ENCODE measurements at places on chromosomes 1 and 21. TPM values are rescaled to one million over a fixed set of nuclear protein-coding genes. Genes with fewer than 3 reads are reported as not detected.

DNA sequence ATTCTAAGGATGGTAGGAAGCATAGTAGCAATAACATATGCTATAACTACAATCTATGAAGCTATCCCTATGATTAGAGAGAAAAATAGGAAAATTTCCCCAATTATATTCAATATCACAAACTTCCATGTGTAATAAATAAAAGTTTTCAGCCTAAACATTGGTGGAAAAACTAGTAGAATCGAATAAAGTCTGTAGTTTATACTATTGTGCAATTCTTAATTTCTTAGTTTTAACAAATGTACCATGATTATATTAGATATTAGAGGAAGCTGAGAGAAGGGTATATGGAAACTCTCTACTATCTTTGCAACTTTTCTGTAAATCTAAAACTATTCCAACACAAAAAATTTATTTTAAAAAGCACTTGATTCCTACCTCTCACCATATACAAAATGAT, 13.8 kb upstream of the GFI1 start:
- DNase-seq: no peak

GRCh38 chr1:1020415-1021009, 592 bp downstream of the AGRN start:
- no peak for DNase-seq

DNA sequence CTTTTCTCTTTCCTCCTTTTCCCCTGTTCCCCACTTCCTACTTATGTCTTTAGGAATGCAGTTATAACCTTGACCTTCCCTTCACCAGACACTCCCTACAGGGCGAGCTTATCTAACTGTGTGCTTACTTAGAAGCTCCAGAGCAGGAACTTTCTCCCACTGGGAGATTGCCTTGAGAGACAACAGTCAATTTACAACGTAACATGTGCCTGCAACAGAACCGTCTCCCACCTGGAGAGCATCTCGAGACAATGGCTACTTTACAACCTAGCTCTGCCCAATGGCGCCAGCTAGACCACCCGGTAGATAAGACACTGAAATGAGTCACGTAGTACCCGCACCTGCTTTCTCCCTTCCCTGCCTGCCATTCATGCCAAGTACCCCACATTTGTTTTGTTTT, 16.7 kb downstream of the HMGN1 start:
- no peak for DNase-seq

GRCh38 chr1:55309053-55309452, 93.9 kb upstream of the USP24 start:
- DNase-seq: no peak

- DNase-seq: no peak
Measured at GRCh38 chr1:44701141-44701573, 26.6 kb downstream of the ARMH1 start.

DNA sequence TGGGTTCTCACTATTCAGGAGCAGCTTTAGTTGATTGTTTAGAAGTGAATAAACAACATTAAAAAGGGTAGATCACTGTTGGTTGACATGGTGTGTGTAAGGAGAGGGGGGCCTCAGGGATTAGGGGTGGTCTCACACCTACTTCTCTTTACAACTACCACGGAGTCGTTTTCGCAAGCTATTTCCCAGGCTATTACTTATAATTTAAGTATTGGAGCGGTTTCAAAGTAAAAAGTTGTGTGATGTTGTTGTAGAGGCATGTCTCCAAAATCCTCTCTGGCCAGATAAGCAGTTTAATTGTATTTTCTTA, 1.3 kb downstream of the GPSM2 start:
- no peak for DNase-seq

DNA sequence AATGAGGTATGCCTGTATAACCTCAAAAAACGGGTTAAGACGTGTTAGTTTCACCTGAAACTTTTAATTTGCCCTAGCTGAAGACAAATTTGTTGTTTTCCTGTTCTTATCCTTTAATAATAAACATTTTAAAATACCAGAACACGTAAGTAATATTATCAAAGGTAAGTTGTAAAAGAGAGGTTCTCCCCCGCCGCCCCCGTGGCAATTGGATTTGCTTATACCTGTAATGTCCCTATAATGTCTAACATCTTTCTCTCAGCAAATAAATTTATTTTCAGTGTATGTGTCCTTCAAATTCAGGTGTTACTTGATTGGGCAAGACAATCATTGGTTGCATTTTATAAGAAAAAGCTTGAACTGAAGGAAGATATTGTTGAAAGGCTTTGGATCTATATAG, 5.9 kb downstream of the URB2 start:
- no peak for DNase-seq

GRCh38 chr1:160412028-160412362, 11.6 kb downstream of the VANGL2 start:
- no peak for DNase-seq

DNA sequence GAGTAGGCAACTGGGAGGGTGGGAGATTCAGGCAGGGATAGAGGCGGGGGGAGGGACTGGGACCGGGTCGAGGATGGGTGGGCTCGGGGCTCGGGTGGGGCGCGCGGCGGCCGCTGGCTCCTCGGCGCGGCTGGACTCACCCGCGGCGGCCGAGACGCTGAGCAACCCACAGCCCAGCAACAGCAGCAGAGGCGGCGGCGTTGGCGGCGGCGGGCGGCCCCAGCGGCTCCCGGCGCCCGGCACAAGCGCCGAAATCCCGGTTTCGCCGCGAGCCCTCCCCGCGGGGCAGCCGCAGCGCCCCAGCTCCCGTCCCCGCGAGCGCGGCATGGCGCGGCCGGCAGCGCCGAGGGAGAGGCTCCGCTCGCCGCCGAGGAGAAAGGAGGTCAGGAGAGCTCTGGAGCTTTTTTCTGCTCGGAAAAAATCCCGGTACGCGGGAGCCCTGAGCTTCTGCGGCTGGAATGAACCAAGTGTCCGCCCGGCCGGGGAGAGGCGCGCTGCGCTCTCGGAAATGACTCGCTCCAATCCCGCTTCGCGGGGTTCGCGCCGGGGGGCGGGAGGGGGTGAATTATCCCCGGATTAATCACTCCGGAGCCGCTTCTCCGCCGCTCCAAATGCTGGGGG, at the start of gene CSMD2:
Gene CSMD2, minus strand, starts transcription at position 460 of the 621 bp plus-strand sequence. Its CDS starts 133 bp downstream, at position 327.
- peak; percentile 68 for DNase-seq

- DNase-seq: no peak
Measured at GRCh38 chr1:184075055-184076029, 23.8 kb downstream of the TSEN15 start.

DNA sequence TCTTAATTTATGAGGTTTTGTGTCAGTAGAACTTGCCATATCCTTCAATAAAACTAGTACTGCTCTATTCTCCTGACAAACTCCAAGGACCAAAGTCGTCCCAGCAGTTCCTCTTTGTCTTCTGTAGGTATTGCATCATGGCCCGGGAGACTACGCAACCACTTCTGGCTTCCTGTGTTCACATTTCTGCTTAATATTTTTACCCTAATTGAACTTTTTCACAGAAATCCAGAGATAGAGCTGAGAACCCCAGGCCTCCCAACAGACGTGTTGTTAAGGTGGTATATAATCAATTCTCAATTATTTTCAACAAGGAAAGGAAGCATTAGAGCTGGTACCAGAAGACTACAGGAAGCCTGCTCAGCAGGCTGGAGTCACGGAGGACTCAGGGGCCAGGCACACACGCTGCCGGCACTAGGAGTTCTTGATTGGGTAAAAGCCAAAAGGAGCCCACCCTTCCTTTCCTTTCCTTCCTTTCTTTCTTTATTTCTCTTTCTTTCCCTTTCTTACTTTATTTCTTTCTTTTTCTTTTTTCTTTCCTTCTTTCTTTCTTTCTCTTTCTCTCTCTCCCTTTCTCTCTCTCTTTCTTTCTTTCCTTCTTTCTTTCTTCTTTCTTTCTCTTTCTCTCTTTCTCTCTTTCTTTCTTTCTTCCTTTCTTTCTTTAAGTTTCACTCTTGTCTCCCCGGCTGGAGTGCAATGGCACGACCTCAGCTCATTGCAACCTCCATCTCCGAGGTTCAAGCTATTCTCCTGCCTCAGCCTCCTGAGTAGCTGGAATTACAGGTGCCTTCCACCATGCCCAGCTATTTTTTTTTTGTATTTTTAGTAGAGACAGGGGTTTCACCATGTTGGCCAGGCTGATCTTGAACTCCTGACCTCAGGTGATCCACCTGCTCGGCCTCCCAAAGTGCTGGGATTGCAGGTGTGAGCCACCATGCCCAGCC, 173.7 kb downstream of the ZBTB18 start:
- no peak for DNase-seq

GRCh38 chr1:208857465-208857864, 613.3 kb upstream of the PLXNA2 start:
- no peak for DNase-seq

GRCh38 chr1:186930238-186930637, 101.5 kb downstream of the PLA2G4A start:
- DNase-seq: no peak

DNA sequence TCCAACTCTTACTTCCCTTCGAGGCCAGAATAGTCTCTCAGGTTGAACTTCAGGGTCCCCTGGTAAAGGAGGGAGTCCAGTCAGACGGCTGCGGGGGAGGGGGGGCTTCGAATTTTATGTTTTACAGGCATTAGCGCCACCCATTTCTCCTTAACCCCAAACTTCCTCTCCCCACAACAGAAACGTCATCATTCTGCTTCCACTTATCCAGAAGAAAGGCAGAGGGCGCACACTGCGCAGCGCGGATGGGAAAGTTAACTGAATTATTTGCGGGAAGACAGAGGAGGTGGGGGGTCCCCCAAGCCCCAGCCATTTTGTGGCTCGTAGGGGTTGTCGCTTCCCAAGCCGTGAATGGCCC, 529 bp upstream of the PRMT2 start:
- DNase-seq: no peak

GRCh38 chr1:198657550-198658064, 18.8 kb downstream of the PTPRC start:
- no peak for DNase-seq

DNA sequence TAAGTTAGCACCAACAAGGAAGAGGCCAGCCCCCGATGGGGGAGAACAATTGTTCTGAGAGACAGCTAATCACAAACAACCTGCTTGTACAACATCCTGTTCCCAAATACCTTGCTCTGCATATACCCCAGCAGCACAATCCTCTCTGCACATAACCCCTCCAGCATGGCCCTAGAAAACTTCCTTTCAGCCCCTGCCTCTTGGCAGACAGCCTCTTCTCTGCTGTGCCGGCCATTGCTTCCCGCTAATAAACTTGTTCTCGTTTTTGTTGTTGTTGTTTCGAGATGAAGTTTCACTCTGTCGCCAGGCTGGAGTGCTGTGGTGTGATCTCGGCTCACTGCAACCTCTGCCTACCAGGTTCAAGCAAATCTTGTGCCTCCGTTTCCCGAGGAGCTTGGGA, 392.7 kb downstream of the SMYD3 start:
- no peak for DNase-seq

DNA sequence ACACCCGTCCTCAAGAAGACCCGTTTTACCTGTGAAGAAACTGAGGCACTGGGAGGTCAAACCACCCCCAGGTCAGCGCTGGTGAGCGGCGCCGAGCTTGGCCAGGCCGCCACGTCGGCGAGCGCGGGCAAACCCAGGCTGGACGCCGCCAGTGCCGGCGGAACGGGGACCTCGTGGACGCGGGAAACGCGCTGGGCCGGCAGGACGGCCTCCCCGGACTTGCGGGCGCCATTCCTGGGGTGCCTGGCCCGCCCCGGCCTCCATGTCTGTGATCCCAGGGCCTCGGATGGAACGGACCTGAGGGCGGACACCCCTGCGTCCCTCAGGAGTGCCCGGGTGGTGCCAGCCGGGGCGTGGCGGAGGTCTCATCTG, 764 bp upstream of the SUMO3 start:
- DNase-seq: no peak

- peak; percentile 58 for DNase-seq
Measured at GRCh38 chr1:204651843-204652421, 33.6 kb downstream of the LRRN2 start.

DNA sequence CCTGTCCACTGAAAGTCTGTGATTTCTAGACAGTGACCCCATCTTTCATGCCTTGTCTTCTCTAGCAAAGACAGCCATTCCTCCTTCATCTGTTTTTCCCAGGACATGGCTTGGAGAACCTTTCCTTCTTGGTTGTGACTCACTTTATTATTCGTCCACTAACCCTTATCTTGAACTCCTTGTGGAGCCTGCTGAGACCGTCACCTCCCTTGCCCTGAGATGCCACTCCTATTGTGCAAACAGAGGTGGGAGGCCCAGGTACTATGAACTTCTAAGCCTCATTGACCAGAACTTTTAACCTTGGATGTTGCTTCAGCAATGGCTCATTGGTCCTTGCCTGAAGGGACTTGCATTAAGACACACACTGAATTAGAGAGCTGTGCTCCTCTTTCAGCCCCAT, 117.5 kb downstream of the FOXD2 start:
- DNase-seq: no peak

DNA sequence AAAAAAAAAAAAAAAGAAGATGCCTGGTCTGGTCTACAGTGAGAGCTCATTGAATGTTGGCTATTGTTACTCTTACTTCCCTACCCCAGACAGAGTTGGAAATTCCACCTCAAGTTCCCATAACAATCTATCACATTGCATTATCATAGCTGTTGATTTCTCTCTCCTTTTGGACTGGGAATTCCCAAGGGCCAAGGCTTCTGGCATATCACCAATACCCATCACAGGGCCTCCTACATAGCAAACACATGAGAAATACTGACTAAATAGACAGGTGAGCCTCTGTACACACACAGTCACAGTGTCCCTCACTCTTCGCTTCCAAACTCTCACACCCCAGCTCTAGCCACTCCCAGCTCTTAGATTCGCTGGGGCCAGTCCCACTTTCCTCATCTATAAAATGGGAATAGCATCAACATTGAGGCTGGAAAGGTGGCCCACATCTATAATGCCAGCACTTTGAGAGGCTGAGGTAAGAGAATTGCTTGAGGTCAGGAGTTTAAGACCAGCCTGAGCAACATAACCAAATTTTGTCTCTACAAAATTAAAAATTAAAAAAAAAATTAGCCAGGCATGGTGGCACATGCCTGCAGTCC, 6.4 kb downstream of the PTAFR start:
- DNase-seq: no peak

DNA sequence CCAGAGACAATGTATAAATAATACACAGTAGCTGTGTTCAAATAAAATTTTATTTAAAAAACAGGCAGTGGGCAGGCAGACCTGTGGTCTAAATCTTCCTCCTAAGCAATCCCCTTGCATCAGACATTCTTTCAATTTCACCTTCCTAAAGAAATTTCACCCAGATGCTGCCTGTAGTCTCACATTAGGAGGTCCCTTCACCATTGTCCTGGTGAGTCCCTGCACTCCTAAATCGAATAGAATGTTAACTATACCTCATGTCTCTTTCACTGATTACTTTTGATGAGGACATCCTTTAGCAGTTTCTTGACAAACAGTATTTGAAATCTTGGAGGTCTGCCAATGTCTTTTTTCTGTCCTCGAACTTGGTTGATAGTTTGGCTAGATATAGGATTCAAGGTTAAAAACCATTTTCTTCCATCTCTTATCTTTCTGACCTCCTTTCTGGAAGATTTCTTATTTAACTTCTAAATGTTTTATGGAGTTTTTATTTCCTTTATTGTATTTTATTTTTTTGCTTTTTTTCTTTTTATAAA, 77.5 kb downstream of the LPGAT1 start:
- DNase-seq: no peak

- no peak for DNase-seq
Measured at GRCh38 chr1:218679391-218679790, 334.3 kb downstream of the TGFB2 start.

- DNase-seq: no peak
Measured at GRCh38 chr1:39990428-39990827, 35.5 kb downstream of the MFSD2A start.

HSPA13 gene
- 32.6 TPM for total RNA-seq

VASH2 gene
- 76.1 TPM for total RNA-seq

OR4F16 gene
- total RNA-seq: not detected

UBXN10 gene
- 0.90 TPM for total RNA-seq

ANKRD65 gene
- 3.1 TPM for total RNA-seq

BRINP3 gene
- not detected for total RNA-seq

SPRR2G gene
- not detected for total RNA-seq

SHISAL2A gene
- total RNA-seq: 0.44 TPM

KIAA1614 gene
- 0.88 TPM for total RNA-seq

COL18A1 gene
- total RNA-seq: 234 TPM

PRR9 gene
- total RNA-seq: not detected

PDE4B gene
- total RNA-seq: 18.6 TPM

Data from H9 (cell line).